ENCODE measurements at places on chromosomes 3 and 15. TPM values are rescaled to one million over a fixed set of nuclear protein-coding genes. Genes with fewer than 3 reads are reported as not detected.

Gene SPINT1
- 1.1 TPM for total RNA-seq

Gene NAALADL2
- total RNA-seq = 10.7 TPM

Gene RTP1
- total RNA-seq = not detected

Gene GUCA1C
- not detected for total RNA-seq

Gene GPR171
- total RNA-seq = not detected

Gene GOLGA8J
- total RNA-seq = not detected

Gene SGO1
- total RNA-seq = 0.16 TPM

Gene IL17RC
- 57.8 TPM for total RNA-seq

Gene ATRIP
- 3.4 TPM for total RNA-seq

Gene CLDN1
- total RNA-seq = 0.36 TPM

Gene ABTB1
- 33.5 TPM for total RNA-seq

Gene STIMATE
- total RNA-seq = 19.5 TPM

Gene CCDC66
- total RNA-seq = 31.0 TPM

DNA sequence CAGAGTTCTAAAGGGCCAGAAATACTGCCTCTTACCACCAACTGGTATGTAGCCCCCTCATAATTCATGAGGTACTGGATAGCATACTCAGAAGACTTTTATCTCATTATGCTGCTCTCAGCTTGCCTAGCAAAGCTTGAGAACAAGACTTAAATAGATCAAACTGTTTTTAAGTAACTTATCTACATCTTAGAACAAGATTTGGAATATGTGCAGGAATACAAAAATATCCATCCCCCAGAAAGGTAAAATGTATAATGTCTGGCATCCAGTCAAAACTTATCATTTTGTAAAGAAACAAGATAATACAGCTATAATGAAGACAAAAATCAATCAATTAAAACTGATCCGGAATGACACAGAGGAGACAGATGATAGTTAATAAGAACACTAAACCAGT is 400.4 kb upstream of the TGFBR2 start:
- no peak for DNase-seq
- no peak overlapping the region for H3K27ac ChIP-seq
- no peaks in the 10 kb centered on the region for H3K27me3 ChIP-seq
- no peaks in the 10 kb centered on the region for H3K36me3 ChIP-seq
- H3K4me3 ChIP-seq = no peak overlapping the region

DNA sequence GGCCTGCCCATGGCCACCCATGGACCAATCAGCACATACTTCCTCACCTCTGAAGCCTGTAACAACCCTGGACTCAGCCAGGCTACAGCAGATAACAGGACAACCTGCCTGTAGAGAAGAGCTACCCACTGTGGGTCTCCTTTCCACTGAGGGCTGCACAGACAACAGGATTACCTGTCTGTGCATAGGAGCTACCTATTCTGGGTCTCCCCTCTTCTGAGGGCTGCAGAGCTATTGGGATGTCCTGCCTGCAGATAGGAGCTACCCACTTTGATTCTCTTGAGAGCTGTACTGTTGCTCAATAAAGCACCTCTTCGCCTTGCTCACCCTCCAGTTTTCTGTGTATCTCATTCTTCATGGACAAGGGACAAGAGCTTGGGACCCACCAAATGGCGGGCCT is 23.8 kb upstream of the CHST2 start:
- no peaks in the 10 kb centered on the region for H3K4me1 ChIP-seq
- no peak overlapping the region for H3K27ac ChIP-seq
- no peak overlapping the region for H3K4me3 ChIP-seq
- H3K27me3 ChIP-seq = no peaks in the 10 kb centered on the region

DNA sequence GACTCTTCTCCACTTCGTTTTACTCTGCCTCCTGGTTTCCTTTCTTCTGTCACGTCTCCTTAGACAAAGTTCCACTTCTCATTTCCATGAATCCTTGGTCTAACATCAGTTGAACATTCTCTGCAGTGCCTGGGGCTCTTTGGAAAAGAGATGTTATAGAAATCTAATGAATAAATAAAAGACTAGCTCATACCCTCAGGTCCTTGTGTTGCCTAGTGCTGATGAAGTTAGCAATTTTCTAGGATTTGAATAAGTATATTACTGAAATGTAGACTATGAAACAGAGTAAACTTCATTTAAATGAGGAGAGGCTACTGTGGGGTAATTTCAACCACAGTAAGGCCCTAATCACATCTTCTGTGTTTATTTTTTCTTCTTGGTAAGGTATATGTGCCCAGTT is 146.9 kb upstream of the CADPS start:
- H3K27ac ChIP-seq = no peak overlapping the region
- no peaks in the 10 kb centered on the region for H3K27me3 ChIP-seq
- H3K4me3 ChIP-seq = no peak overlapping the region
- no peaks in the 10 kb centered on the region for H3K36me3 ChIP-seq

DNA sequence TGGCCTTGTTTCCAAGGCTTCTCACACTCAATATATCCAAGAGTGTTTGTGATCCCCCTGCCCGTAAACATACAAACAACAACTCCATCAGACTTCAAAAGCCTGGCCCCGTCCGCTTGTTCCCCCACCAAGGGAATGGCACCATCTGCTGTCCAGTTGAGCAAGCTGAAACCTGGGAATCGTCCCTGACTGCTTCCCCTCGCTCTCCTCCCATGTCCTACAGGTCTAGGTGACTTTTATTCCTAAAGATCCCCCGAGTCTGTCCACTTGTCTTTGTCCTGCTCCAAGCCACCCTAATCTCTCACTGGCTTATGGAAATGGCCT is 27.9 kb upstream of the FAM174B start:
- DNase-seq = peak; percentile 75
- no peaks in the 10 kb centered on the region for H3K4me1 ChIP-seq
- no peaks in the 10 kb centered on the region for H3K36me3 ChIP-seq
- no peak overlapping the region for H3K4me3 ChIP-seq
- H3K27ac ChIP-seq = no peak overlapping the region

GRCh38 chr3:17349093-17349492 is 393.3 kb downstream of the TBC1D5 start:
- H3K4me3 ChIP-seq = no peak overlapping the region
- H3K36me3 ChIP-seq = no peaks in the 10 kb centered on the region
- H3K27me3 ChIP-seq = no peaks in the 10 kb centered on the region
- no peak overlapping the region for H3K27ac ChIP-seq
- no peaks in the 10 kb centered on the region for H3K4me1 ChIP-seq
- no peak for DNase-seq

DNA sequence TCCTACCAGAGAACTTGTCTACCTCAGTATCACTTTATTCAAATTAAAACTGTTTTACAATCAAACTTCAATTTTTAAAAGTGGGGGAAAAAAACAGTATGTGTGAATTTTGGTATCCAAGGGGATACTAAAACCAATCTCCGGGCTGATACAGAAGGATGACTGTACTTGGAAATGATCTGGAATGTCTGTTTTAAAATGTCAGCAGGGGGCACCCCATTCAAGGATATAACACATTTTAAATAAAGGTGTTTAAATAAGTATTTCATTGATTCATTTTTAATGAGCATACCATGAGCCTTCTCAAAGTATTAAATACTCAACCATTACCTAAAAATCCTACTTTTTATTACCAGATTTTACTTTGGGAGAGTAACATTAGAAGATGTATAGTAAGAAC is 67.9 kb downstream of the ULK4 start:
- no peaks in the 10 kb centered on the region for H3K36me3 ChIP-seq
- H3K27ac ChIP-seq = no peak overlapping the region
- no peaks in the 10 kb centered on the region for H3K27me3 ChIP-seq
- no peak overlapping the region for H3K4me3 ChIP-seq
- no peaks in the 10 kb centered on the region for H3K4me1 ChIP-seq

GRCh38 chr3:14536837-14537589 is 3.1 kb downstream of the GRIP2 start:
- H3K4me1 ChIP-seq = no peaks in the 10 kb centered on the region
- no peak for DNase-seq
- H3K27me3 ChIP-seq = no peaks in the 10 kb centered on the region
- no peaks in the 10 kb centered on the region for H3K36me3 ChIP-seq
- no peak overlapping the region for H3K27ac ChIP-seq

DNA sequence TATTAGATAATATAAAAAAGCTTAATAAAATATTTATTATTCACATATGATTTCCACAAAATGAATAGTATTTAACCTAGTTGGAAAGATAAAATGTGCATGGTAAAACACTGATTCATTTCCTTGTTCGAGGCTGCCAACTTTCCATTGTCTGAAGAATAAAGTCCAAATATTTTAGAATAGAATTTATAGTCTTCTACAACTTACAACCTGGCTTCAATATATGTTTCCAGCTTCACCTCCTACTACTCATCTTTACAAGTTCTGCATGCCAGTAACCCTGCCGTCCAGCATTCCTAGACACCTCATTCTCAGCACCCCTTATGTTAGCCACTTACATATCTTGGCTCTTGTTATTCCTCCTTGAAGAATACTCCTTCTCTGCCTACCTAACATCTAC is 244.5 kb downstream of the FGF12 start:
- no peak for DNase-seq
- H3K36me3 ChIP-seq = no peaks in the 10 kb centered on the region
- no peak overlapping the region for H3K27ac ChIP-seq
- H3K4me1 ChIP-seq = no peaks in the 10 kb centered on the region
- no peaks in the 10 kb centered on the region for H3K27me3 ChIP-seq

DNA sequence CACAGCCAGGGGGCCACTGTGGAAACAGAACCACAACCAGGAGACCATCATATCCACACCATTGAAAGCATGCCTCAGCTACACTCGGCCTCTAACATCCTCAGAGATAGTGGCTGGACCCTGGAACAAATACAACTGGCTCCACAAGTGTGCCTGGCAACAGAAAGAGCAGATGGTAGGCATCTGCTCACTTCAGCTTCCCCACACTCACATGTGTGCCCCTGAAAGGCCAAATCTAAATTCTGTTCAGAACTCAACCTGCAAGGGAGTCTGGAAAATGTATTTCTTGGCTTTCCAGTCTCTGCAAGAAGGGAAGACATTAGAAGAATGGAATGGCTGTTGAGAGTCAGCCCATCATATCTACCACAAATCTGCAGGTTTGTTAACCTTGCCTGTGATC is 54.7 kb upstream of the CTNNB1 start:
- no peaks in the 10 kb centered on the region for H3K4me1 ChIP-seq
- H3K4me3 ChIP-seq = no peak overlapping the region
- no peaks in the 10 kb centered on the region for H3K27me3 ChIP-seq
- H3K27ac ChIP-seq = no peak overlapping the region
- no peak for DNase-seq
- H3K36me3 ChIP-seq = no peaks in the 10 kb centered on the region

DNA sequence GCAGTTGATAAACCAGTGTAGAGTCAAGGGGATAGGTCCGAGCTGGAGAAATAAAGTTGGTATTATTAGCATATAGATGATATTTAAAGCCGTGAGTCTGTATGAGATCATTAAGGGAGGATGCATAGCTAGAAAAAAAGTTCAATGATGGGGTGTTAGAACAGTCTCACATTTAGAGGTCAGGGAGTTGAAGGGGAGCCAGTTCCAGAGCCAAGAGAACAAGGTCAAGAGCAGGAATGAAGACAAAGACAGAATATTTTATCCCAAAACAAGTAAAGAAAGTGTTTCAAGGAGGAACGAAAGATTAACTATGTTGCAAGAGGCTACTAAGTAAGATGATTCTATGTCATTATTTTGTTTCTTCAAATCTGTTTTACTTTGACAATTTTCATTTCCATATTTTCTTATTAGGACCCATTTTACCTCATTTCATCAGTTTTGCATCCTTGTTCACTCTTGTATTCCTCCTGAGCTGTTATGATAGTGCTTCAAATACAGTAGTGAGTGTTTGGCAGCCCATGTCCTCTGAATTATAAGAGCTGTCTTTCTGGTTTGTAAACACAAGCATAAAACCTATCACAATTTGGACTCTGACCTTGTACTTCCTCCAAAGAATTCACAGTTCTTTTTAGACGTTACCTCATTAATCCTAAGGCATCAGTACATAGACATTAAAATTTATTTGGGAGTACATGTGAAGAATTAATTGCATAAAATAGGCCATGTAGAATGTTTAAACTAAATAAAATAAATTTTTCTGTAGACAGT is 695.7 kb upstream of the NECTIN3 start:
- H3K27me3 ChIP-seq = no peaks in the 10 kb centered on the region
- H3K27ac ChIP-seq = no peak overlapping the region
- no peaks in the 10 kb centered on the region for H3K36me3 ChIP-seq
- peaks cover 7% of the 10 kb centered on the region for H3K4me1 ChIP-seq
- no peak for DNase-seq

GRCh38 chr3:173733029-173733652 is 335.6 kb downstream of the NLGN1 start:
- H3K36me3 ChIP-seq = no peaks in the 10 kb centered on the region
- DNase-seq = no peak
- no peak overlapping the region for H3K4me3 ChIP-seq
- no peaks in the 10 kb centered on the region for H3K27me3 ChIP-seq

GRCh38 chr15:89139613-89140499 is 51.6 kb downstream of the ABHD2 start:
- DNase-seq = no peak
- peak overlapping the region; percentile 2 for H3K27ac ChIP-seq
- H3K4me1 ChIP-seq = peaks cover 81% of the 10 kb centered on the region
- no peaks in the 10 kb centered on the region for H3K27me3 ChIP-seq
- no peak overlapping the region for H3K4me3 ChIP-seq
- peaks cover 42% of the 10 kb centered on the region for H3K36me3 ChIP-seq

- peak overlapping the region; percentile 55 for H3K27ac ChIP-seq
- peaks cover 30% of the 10 kb centered on the region for H3K4me1 ChIP-seq
- no peaks in the 10 kb centered on the region for H3K36me3 ChIP-seq
- no peaks in the 10 kb centered on the region for H3K27me3 ChIP-seq
- H3K4me3 ChIP-seq = no peak overlapping the region
Measured at GRCh38 chr15:39230205-39230907, 350.5 kb upstream of the THBS1 start.

DNA sequence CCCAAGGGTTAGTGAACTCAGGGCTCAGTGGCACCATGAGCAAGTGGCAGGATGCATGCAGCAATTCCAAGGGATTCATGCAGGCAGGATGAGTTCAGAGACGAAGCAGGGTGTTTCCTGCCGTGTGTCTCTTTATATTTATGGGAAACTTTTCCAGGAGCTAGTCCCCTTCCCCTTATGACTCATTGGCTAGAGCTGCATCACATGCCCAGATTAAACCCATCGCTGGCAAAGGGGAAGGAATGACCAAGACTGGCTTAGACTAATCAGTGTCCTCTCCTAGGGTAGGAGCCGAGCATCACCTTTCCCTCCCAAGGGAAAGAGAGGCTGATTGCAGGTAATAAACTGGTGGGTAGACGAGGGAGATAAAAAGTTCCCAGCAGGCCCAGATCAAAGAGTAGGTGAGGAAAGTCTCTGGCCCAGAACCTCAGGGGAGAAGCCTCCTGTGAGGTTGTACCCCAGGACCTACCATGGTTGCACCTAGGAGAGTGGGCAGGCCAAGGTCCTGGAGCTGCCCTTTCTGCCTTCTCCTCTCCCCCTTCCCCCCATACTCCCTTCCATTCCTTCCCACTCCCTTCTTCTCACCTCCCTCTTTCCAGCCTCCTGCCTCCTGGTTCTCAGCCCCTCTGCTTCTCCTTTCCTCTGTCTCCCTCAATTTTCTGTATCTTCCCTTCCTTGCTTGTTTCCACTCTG is 67.8 kb upstream of the ITGA11 start:
- H3K27ac ChIP-seq = no peak overlapping the region
- H3K4me1 ChIP-seq = no peaks in the 10 kb centered on the region
- no peaks in the 10 kb centered on the region for H3K27me3 ChIP-seq
- no peak overlapping the region for H3K4me3 ChIP-seq
- no peak for DNase-seq
- H3K36me3 ChIP-seq = no peaks in the 10 kb centered on the region

GRCh38 chr3:46289551-46289950 is 47.3 kb downstream of the CCR3 start:
- H3K4me3 ChIP-seq = no peak overlapping the region
- no peak for DNase-seq
- H3K27me3 ChIP-seq = no peaks in the 10 kb centered on the region
- no peaks in the 10 kb centered on the region for H3K4me1 ChIP-seq

Measured in sigmoid colon (tissue), 7 donors.